Kidney glomerular epithelial cell (primary cell): ENCODE measurements at places on chromosomes 1 and 21.
A peak's percentile ranks its signal among the peaks of the same experiment; 100 is the strongest.

DNA sequence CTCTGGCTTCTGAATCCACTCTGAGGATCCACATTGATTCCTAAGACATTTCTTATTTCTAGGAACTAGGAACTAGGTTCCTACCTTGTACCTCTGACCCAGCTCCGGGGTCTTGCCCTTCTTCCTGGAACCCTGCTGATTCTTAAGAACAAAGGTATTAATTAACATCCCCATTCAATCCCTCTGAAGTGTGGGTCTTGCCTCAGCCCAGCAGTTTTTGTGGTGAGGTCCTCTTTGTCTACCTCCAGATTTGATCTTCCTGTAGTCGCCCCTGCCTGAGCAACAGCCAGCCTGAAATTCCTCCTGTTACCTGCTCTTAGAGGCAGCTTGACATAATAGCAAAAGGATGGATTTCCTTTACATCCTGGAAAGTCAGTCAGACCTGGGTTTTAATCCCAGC, 46.7 kb upstream of the CAMK1G start:
- DNase-seq, result no peak

DNA sequence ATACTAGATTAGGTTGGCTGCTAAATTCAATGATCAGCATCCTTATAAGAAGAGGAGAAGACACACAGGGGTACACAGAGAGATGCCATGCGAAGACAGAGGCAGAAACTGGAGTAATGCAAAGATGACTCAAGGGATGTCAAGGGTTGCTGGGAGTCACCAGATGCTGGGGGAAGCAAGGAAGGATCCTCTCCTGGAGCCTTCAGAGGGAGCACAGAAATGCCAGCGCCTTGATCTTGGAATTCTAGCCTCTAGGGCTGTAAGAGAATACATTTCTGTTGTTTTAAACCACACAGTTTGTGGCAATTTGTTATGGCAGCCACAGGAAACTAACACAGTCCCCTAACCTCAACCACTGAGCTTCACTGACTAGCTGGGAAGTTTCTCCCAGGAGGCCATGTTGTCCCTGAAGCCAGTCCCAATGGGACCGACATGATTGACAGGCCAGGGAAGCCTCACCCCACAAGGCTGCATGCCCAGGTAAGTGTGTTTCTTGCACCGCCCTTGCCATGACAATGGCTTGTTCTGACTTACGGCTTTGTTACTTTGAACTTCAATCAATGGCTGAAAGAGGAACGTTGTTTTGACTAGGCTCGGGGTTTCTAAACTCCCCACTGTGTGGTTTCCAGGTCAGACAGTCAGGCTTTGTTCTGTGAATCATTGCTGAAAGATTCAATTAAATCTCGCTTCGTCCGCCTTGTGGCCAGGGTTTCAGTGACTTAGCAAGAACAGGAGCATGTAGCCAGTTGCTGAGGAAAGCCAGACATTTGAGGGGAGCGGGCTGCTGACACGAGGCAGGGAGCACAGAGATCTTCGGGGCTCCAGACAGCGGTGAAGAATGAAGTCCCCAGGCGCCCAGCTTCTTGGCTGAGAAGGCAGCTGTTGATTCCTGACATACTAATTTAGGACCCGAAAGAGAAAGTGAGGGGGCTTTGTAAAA, 62.3 kb downstream of the RUNX1 start:
- DNase-seq, result peak; percentile 17

DNA sequence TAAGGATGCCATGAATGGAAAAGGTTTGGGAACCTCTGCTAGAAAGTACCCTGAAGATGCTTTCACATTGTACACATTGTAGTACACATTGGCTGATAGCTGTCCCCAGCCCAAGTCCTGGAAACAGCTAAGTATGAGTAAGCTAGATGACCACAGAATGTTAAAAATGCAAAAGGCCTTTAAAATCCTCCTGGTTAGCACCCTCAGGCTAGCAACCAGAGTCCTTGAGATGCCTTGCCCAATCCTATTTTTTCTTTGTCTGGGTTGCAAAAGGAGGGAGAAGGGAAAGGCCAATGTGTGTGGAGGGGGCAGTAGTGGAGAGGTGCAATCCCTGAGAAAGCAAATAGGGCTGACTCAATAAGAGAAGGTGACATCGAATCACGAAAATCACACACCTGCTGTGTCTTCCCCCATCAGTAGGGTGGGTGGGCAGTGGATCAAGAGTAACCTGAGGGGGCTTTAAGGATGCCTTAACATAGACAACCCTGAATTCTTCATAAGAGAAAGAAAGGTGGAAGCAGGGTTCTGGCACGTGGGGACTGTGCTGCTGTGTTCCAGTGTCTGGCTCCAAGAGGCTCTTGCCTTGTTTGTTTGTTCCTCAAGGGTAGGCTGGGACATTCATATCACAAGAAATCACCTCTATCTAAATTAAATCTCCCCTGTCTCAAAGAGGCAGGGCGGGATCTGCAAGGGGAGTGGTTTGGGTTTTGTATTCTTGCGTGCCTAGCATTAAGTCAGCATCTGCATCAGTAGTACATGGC, 266.2 kb upstream of the PLXNA2 start:
- DNase-seq, result no peak

DNA sequence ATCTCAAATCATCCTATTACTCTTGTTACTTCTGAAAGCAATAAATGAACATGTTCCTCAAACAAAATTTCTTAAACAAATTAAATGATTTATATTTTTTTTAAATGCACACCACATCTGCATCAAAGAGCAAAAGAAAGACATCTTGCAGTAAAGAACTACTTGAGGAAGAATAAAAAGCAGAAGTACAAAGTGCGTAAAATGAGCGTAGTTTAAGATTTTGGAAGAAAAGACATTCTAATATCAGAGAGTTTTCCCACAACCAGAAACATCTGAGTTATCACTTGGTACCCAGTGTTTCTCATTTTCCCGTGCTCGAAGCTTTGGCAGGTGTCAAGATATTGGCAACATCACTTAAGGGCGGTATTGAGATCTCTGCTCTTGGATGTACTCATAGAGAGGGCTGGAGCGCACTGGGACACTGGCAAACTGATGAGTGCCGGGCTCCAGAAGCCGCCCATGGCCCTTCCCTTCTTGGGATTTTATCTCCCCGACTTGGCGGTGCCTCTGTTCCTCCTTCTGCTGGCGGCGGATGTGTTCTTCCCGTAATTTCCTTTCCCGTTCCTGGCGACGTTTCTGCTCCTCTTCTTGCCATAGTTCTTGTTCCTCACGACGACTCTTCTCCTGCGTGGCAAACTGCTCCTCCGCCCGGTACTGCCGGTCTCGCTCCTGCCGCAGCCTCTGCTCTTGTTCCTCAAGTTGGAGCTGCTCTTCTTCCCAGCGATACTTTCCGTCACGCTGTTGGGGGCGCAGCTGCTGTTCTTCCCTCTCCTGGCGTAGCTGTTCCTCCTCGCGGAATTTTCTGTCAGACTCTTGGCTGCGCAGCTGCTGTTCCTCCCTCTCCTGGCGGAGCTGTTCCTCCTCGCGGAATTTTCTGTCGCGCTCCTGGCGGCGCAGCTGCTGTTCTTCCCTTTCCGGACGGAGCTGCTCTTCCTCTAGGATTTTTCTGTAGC, 7.9 kb downstream of the TCHH start:
- no peak for DNase-seq

GRCh38 chr1:62361431-62361830, 42.2 kb upstream of the KANK4 start:
- DNase-seq, result no peak

GRCh38 chr1:61268546-61269240, 186.3 kb downstream of the NFIA start:
- DNase-seq, result no peak

DNA sequence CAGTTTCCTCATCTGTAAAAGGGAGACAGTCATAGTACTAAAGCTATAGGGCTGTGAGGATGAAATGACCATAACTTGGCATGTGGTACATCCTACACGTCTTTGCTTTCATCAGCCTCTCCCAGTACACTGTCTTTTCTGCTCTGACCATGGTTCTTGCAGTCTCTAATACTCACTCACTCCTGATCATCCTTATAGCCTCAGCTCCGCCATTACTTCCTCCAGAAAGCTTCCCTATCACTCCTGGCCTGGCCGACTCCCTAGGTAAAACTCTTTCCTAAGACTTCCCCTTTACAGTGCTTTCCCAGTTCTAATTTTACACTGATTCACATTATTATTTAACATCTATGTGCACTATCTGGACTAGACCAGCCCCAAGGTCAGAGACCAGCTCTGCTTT, 5.0 kb upstream of the MRPL24 start:
- no peak for DNase-seq

DNA sequence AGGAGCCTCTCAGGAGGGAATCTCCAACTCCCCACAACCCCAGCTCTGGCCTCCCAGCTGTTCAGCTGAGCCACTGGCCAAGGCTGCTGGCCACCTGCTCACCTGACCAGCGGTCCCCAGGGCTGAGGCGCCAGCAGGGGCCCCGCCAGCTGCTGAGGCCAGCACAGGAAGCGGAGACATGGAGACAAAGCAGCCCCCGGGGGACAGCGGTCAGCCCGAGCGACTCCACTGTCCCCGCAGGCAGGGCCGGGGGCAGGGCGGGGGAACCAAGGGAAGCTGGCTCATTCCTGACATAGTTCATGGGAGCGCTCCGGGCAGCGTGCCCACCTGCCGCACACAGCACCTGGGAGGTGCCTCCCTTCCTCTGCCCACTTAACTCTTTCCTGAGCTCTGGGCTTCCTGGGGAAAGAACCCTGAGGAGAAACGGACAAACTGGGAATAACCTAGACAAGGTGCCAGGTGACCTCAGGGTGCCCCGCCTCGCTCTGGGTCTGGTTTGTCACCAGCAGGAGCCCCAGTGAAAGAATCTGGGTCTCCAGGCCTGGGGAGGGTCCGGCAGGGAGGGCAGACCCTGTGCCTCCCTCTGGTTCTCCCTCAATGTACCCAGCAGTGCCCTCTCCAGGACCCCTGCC, 10.7 kb downstream of the EPHA2 start:
- DNase-seq, result peak; percentile 71

- DNase-seq, result no peak
These were observed 176.2 kb downstream of the IGSF21 start for GRCh38 chr1:18283601-18284385.

DNA sequence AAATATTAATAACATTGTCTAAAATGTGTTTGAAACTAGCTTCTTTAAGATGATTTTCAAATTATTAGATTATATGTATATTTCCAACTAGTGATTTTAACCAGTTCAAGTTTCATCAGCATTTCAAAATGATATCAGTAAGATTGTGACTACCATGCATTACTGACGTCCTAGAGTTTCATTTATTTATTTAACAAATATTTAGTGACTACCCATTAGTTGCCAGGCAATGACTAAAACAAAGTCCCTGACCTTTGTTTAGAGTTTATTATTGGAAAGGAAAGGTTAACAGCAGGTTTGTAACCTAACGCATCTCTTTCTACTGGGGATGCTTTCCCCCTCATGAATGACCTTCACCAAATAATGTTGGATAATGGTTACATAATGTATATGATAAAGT, 7.6 kb upstream of the C4BPB start:
- DNase-seq, result no peak

GRCh38 chr1:200342511-200343311, 67.1 kb downstream of the ZNF281 start:
- peak; percentile 48 for DNase-seq

- no peak for DNase-seq
These were observed 662 bp downstream of the SCAF4 start for GRCh38 chr21:31731056-31731856.

- no peak for DNase-seq
These were observed 360.1 kb downstream of the SMYD3 start for GRCh38 chr1:246146804-246147523.

DNA sequence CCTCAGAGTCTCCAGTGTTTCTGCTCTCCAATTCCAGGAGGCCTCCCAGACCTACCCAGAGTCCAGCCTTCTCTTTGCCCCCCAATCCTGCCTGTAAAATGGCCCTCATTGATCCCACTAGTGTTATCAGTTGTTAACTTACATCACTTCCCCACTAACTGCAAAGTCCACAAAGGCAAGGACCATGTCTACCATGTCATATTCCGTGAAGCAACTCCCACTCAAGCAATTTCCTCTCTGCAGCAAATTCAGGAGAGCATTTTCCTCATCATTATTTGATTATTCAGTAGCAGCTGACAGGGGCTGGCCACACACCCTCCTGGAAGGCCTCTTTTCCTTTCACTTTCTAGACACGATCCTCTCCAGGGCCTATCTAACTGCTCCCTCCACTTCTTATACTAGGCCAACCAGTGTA, 153.5 kb downstream of the RERE start:
- DNase-seq, result peak; percentile 42

DNA sequence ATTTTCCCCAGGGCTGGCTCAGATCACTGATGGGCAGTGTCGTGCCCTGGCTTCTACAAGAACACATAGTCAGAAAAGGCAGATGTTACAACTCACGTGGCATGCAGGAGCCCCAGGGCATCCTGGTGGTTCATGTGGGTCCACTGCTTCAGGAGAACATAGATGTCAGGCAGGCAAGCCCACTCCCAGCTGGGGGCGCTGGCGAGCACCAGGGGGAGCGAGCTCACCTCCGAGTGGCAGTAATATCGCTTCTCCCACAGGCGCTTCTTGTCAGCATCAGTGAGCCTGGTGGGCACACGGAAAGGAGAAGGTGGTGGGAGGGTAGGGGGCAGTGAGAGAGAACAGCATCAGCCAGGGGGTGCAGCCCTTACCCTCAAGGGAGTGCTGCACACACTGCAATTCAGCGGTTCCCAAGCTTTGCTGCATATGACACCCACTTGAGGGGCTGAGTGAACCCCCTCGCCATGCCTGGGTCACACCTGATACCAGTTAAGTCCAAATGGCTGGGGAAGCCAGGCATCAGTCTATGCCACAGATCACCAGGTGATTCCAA, 34.3 kb upstream of the PPP1R15B start:
- DNase-seq, result no peak

GRCh38 chr1:81799939-81800694, 617 bp upstream of the ADGRL2 start:
- DNase-seq, result peak; percentile 49

DNA sequence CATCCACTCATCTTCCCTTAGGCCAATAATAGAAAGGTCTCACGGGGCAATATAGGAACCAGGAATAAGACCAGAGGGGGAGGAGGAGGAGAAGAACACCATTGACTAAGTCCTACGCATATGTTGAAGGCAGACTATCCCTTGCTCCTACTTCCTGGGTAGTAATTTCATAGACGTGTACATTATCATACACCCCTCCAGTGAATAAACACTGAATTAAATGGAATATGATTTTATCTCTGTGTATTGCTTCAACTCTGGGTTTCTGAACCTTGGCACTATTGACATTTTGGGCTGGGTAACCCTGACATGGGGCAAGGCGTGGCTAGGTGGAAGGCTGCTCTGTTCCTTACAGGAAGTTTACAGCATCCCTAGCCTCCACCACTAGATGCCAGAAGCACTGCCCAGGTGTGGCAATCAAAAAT, 17.3 kb upstream of the FHAD1 start:
- no peak for DNase-seq
